ENCODE measurements at places on chromosomes 6 and 20.
A peak's percentile ranks its signal among the peaks of the same experiment; 100 is the strongest.

GRCh38 chr6:7673063-7673536 is 52.8 kb upstream of the BMP6 start:
- no peak for DNase-seq

GRCh38 chr6:129393654-129394053 is 316.3 kb downstream of the ARHGAP18 start:
- no peak for DNase-seq

GRCh38 chr6:166541876-166542579 is 44.5 kb downstream of the RAMACL start:
- no peak for DNase-seq

DNA sequence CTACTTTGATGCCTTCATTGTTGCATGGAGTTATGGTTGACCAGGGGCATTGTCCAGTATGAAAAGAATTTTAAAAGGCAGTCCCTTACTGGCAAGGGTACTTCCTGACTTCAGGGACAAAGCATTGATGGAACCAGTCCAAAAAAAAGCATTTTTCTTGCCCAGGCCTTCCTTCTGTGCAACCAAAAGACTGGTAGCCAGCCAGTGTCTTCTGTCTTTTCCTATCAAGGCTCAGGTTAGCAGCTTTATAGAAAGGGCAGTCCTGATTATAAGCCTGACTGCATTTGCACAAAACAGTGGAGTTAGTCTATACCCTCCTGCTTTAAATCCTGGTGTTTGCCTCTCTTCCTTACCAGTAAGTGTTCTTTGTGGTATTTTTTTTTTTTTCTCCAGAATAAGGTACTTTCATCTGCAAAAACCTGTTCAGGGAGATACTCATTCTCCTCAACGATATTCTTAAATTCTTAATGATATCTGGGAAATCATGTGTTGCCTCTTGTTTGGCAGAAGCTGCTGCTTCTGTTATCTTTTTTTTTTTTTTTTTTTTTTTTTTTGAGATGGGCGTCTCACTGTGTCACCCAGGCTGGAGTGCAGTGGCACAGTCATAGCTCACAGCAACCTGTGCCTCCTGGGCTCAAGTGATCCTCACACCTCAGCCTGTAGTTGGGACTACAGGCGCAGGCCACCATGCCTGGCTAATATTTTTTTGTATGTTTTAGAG is 33.9 kb downstream of the SCAF8 start:
- no peak for DNase-seq

GRCh38 chr6:106187424-106187982 is 101.4 kb downstream of the PRDM1 start:
- DNase-seq = no peak

DNA sequence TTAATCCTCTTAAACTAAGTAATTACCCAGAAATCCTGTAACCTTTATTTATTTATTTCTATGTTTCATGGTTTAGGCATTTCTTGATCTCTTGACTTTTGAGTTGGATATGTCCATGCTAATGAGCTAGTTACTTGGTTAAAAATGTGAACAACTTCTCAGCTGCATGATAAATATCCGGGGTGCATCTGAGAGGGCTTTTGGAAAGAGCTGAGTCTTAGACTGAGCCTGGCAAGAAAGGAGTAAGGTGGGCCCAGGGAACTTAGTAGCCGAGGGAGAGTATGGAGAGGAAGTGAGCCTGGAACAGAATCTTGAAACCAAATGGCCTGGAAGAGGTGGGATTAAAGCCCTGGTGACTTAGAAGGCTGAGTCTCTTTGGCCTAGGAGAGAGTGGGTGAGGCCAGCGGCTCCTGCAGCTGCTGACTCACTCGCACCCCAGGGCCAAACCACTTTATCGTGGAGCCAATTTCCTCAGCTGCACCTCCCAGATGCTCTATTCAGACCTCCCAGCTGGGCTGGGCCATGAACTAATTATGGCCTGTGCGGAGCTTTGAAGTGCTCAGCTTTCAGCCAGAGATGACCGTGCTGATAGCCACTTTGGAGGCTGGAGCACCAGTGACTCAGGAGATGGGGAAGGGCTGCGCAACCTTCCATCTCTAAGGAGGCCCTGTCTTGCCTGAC is 19.1 kb downstream of the TGM3 start:
- DNase-seq = no peak

- DNase-seq = no peak
Measured at GRCh38 chr20:3248167-3248992, 9.4 kb upstream of the SLC4A11 start.

DNA sequence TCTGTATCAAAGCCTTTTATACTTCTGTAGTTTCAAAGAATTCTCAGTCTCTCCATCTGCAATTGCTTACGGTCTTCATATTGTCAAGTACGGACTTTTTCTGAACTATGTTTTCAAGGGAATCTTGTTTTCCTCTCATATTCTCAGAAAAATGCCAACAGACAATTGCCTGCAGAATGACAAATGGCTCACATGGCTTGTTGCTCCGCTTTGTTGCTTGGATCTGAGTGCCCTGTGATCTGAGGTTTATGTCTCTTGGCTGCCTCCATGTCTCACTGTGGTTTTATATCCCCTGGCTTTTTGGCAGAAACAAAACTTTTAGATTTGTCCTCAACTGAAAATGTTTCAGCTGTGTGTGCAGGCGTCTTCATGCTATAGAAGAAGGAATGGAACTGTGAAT is 285.4 kb upstream of the CHD6 start:
- DNase-seq = no peak

- peak; percentile 58 for DNase-seq
Measured at GRCh38 chr20:57748601-57749130, 38.9 kb upstream of the PMEPA1 start.

DNA sequence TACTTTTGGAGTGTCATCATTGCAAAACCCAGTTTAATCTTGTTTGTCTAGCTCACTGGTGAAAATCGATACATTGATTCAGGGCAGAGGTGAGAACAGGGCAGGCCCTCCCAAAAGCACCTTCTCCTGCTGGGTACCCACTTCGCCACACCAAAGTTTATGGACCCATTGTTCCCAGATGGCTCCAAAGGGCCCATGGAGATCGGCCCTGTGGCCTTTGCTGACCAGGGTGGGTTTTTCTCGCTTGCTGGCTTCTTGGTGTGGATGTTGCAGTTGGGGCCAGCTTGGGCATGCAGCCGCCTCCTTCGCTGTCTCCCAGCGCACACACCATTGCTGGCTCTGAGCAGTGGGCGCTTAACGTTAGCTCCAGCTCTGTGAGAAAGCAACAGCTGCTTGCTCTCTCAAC is 178.1 kb upstream of the PDE10A start:
- DNase-seq = no peak

GRCh38 chr6:110587328-110587727 is 110.9 kb upstream of the SLC22A16 start:
- no peak for DNase-seq

GRCh38 chr6:10414756-10415616 is at the start of gene TFAP2A:
Gene TFAP2A, minus strand, starts transcription at chr6:10415074. Its CDS starts 83 bp downstream, at chr6:10414991.
- no peak for DNase-seq

DNA sequence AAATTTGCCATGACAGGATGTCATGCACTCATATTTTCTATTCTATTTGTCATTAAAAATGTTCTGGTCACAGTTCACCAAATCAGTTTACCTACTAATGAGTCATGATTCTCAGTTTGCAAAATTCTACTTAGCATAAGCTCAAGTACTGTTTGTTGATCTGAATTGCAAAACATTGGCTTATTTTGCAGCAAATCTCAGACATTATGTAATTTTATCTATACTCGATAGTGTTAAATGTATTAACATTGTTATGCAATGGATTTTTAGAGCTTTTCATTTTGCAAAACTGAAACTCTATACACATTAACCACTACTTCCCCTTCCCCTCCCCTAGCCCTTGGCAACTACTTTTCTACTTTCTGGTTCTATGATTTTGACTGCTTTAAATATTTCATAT is 213.8 kb upstream of the ZFP64 start:
- DNase-seq = no peak

- no peak for DNase-seq
Measured at GRCh38 chr6:133341607-133342158, 100.5 kb downstream of the EYA4 start.

GRCh38 chr6:11341867-11342266 is 109.4 kb upstream of the NEDD9 start:
- no peak for DNase-seq

DNA sequence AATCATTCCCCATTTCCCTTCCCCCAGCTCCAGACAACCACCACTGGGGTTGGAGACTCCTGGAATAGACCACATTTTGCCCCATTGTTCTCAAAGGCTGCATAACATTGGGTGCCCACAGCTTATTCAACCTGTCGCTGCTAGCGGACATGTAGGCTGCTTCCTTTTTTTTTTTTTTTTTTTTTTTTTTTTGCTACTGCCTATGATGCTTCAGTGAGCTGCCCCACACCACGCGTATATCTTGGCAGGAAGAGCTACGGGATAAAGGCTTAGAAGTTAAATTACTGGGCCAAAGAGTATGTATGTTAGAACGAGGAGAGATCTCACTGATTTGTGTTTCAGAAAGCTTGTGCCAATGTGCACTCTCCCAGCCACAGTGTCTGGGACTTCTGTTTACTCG is 7.0 kb downstream of the LBP start:
- DNase-seq = no peak

DNA sequence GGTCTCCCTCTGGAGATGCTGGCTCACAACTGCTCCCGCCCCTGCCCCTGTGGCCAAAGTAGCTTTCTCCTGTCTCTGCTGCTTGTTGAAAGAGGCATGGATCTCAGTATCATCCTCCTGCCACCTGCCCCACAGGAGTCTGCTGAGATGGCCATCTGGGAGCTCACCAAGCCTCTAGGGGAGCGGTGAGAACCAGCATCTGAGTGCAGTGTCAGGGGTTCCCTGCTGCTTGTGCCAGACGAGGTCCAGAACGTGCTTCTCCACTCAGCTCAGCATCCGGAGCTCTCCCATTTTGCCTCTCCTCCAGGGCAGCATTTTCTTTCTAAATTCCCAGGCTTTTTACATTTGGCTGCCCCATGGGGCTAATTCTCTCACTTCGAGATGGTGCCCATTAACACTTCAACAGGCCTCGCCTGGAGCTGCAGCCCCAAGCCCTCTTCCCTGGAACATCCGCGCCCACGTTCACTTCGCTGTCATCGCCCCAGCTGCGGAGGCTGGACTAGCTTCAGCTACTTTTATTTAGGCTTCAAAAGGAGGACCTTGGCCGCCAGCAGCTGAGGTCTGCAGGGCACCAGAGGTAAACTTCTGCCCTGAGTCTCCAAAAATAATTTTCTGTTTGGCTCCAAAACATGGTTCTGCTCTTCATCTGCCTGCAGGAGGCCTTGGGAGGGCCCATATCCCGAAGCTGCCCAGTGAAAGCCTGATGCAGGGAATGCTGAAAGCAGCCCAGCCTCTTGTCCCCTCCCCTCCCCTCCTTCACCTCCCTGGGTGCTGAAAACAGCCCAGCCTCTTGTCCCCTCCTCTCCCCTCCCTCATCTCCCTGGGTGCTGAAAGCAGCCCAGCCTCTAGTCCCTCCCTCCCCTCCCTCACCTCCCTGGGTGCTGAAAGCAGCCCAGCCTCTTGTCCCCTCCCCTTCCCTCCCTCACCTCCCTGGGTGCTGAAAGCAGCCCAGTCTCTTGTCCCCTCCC is 25.2 kb upstream of the MLN start:
- DNase-seq = no peak

DNA sequence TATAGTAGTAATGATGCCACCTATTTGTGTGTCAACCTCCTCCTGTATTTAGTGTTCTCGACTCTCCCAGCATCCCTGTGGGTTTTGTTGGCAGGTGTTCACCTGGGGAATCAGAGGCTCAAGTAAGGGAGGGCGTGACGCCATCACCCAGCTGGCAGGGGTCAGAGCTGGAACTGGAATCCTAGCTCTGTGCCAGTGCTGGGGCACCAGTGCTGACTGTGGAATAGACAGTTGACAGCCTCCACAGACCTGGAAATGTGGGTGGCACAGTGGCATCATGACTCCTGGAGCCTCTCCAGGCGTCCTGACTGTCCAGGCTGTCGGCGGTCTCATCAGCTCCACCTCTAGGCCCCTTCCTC is 102.8 kb downstream of the SYCP2 start:
- no peak for DNase-seq

DNA sequence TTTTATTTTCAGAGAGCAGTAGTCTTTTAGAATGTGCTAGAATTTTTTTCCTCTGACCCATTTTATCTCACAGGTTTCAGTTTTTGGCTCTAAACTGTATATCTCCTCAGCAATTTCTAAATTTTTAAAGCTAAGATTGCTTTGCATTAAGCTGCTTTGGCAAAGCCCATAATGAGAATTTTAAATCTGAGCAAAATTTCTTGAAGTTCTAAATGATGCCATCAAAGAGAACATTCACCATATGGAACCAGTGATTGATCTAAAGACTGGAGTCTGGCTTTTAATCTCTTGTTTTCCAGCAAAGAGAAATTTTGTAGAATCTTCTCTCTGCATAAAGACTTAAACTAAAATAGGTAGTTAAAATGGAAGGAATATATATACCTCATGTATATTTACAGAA is 313.6 kb downstream of the TBC1D32 start:
- DNase-seq = no peak

- DNase-seq = no peak
Measured at GRCh38 chr20:48425817-48426612, 401.8 kb downstream of the PREX1 start.

- no peak for DNase-seq
Measured at GRCh38 chr6:159862103-159862502, 28.7 kb upstream of the MAS1 start.

GRCh38 chr20:45010399-45010828 is 44.1 kb downstream of the STK4 start:
- no peak for DNase-seq

GRCh38 chr6:97113170-97113569 is 169.8 kb downstream of the MMS22L start:
- no peak for DNase-seq

DNA sequence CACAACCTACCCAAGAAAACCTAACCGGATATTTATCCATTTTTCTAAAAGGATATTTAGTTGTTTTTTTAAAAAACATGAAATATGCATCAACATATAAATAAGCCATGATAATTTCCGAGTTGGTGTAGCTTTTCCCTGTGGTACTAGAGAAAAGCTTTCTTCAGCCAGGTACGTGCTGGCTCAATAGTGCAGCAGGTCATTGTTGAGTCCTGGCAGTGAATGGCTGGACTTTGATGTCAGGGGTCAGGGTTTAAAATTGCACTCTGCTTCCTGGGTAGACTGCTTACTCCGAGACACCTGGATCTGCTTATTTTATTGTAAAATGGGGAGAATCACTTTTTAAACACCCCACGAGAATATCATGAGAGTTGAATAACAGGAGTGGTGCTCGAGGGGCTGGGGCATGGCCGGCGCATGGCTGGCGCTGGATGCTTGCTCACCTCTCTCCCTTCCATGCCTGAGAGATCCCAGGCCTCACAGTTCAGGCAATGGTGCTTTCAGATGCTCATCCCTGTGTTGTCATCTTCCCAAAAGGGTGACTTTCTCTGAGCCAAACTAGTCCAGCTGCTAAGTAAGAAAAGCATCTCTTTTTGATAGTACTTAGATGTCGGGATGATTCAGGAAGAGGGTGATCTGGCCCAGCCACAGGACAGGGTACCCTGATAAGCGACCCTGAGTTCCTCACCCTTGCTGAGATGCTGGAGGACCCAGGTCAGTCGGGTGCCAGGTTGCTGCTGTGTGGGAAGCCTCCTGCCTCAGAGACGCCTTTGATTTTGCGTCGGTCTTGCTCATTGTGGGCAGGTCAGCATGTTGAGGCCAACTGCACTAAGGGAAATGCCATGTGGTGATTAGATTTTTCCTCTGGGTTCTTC is 269.1 kb upstream of the FOXQ1 start:
- DNase-seq = no peak

- DNase-seq = no peak
Measured at GRCh38 chr6:136609873-136610706, 59.9 kb upstream of the MAP7 start.

Measured in activated T-cell treated with anti-CD3 and anti-CD28 coated beads, Interleukin-2, amount 50 U/mL, for 4 hours (primary cell).